ENCODE measurements at places on chromosomes 2 and 18.
A peak's percentile ranks its signal among the peaks of the same experiment; 100 is the strongest.

GRCh38 chr18:32261003-32261402, 71.2 kb downstream of the MEP1B start:
- no peak for DNase-seq

DNA sequence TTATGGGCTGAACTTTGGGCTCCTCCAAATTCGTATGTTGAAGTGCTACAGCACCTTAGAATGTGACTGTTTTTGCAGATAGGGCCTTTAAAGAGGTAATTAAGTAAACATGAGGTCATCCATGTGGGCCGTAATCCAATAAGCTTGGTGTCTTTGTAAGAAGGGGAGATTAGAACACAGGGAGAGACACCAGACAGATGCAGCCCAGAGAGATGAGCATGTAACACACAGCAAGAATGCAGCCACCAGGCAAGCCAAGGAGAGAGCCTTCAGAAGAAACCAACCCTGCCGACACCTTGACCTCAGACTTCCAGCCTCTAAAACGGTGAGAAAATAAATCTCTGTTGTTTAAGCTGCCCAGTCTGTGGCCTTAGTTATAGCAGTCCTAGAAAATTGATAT, 74.3 kb downstream of the HRH4 start:
- no peak for DNase-seq

- DNase-seq: no peak
Measured at GRCh38 chr2:39937621-39938020, 158.6 kb upstream of the THUMPD2 start.

GRCh38 chr2:207409517-207409916, 120.2 kb upstream of the CREB1 start:
- no peak for DNase-seq

DNA sequence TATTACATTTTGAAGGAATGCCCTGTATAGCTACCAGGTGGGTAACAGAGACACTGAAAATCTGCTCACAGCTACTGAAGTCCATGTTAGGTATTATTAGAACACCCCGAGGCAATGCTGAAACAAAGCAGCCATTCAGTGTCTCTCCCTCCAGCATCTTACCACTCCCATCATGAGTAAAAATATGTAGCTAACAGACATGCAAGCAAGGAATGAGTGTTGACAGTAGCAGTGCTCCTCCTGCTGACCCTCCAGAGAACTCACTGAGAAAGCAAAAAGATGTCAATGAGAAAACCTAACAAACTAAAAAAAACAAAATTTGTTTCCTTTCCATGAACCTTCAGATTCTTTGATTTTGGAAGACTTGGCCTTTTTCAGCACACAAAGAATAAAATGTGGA, 393.9 kb downstream of the LRRTM1 start:
- DNase-seq: no peak

DNA sequence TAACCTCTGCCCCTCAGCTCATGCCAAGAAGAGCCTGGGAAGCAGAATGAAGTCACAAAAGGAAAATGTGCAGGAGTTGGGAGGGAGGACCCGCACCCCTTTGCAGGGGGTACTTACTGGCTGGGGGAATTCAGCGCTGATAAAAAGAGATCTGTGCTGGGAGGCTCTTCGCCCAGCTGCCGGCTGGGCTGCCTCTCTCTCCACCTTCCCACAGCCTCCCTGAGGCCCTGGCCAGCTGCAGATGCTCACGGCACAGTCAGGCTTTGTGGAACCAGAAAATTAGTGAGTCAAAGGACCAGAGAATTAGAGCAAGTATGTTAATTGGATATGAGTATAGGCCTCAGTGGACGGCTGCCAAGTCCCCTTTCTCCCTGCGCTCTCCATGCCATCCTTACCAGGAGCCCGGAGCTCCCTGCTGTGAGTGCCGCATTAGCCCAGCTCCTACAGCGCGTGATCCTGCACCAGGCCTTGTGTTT, 181.7 kb upstream of the SH3BP4 start:
- no peak for DNase-seq

- DNase-seq: no peak
Measured at GRCh38 chr2:47785986-47786385, 3.0 kb downstream of the MSH6 start.

GRCh38 chr2:169771612-169772011, 27.1 kb upstream of the SSB start:
- no peak for DNase-seq

DNA sequence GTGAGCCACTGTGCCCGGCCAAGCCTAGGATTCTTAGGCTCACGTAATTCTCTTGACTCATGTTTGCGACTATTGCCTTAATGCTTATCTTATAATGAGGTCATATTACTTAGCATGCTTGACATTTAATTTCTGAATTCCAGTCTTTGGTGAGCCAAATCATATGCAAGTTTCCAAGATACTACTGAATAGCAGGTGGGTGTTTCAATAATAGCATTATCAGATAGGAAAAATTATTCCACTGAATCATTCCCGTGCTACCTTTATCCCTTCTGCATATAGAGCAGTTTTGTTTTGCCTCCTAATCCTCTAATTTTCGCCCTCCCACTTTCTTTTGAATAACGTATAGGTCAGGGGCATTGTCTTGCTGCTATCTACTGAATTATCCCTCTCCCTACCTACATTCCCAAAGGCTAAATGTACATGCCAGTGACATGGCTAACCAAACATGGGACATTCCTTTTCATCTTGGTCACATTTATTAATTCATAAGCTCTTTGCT, 4.9 kb downstream of the DAW1 start:
- no peak for DNase-seq

- DNase-seq: no peak
Measured at GRCh38 chr2:8743261-8743660, 61.4 kb downstream of the ID2 start.

DNA sequence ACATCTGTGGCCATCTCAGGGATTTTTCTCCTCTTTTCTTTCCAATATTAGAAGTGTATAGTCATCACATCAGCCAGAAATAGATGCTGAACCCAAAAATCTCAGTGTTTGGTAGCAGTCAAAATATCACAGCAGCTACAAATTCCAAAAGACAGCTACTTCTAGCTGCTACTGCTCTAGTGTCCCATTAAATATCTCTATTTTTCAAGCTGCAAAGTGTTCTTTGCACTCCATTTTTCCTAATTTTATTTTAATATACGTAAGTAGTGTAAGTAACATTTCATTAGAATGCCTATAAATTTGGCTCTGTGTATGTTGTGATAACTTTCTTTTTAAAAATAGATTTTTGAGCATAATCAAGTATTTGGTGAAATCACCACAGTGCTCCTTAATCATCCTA, 967.3 kb downstream of the BCL11A start:
- DNase-seq: no peak

DNA sequence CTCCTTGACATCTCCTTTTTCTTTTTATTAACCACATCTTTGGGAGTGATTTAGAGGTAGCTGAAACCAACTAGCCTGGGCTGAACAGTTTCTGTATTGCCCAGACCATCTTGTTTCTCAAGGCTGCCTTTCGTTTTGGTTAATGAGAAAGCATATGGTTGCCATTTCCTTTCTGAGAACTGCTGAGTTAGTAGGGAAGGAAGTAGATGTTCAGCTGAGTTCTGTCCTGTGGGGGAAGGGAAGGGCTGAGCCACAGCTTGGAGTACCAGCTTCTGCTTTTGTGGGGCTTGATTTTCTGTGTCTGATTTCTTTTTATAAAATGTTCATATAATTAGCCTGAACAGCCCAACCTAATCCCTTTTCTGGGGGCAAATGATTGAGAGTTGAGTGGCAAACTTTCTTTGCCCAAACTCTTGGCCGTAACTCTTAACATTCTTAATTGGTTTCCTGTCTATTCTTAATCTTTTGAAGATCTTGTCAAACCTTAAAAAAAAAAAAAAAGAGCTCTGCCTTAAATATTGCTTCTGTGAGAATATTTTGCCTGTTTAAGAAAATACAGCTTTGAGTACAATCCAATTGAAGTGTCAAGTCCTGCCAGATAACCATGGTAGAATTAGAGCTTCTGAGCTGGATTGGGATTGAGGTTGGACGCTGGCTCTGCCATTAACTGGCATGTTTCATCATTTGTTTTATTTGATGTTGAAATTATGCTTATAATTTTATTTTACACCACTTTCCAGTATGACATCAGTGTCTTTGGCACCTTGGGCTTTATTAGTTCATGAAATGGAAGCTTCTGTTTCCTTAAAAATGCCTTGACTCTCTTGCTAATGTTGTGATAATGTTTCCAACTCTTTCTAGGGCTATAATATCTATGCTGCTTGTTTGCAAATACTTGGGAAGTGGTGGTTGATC, 1.9 kb upstream of the NABP1 start:
- peak; percentile 24 for DNase-seq

DNA sequence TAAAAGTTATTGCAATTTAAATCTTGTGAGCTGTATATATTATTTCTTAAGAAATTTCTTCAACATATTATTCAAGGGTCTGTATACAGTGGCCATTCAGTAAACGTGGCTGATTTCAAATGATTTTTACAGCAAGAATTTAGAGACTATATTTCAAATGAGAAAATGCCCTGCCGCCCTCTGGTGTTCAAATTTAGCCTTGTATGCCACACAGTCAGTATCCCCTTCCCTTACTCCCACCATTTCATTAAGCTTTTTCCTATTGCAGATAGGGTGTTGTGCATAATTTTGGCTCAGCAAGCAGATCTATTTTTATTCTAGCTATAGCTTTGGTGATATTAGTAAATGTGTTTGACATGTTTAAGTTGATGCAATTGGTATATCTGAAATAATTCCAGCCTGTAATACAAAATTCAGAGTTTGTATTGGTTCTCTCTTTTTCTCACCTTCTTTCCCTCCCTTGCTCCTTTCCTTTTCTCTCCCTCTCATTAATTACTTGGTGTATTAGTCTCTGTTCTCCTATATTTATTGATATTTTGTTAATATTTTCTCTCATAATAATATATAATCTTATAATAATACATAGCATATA, 22.8 kb upstream of the SCN7A start:
- no peak for DNase-seq

DNA sequence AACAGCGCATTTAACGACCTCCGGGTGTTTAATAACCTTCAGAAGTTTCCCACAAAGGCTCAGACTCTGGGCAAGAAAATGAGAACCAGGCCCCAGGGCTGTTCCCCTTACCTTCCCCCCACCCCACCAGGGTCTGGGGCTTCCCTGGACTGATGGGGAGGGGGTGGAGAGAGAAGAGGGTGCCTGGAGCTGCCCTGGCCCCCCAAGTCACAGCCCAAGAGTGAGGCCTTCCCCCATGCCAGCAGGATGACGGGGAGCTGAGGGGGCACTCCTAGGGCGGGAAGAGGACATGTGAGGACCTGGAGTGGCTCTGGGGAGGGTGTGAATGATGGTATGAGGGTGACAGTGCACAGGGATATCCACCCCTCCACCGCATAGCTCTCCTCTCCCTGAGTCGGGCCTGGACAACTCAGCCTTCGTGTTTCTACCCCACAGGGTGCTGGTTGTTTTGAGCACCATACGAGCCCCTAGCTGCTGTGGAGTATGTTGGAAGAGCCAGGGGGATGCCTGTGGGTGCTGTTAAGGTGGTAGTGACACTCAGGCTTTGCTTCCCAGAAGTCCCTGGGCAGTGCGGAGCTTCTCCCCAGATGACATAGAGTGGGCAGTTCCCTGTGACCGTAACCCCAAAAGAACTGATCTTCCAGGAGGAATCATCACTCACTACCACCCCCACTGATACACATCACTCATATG, 3.9 kb downstream of the PKDCC start:
- DNase-seq: no peak

- no peak for DNase-seq
Measured at GRCh38 chr2:172480301-172481218, 53.2 kb downstream of the ITGA6 start.

- no peak for DNase-seq
Measured at GRCh38 chr2:196086517-196087368, 18.1 kb upstream of the DNAH7 start.

- no peak for DNase-seq
Measured at GRCh38 chr18:36769611-36770314, 59.0 kb downstream of the TPGS2 start.

DNA sequence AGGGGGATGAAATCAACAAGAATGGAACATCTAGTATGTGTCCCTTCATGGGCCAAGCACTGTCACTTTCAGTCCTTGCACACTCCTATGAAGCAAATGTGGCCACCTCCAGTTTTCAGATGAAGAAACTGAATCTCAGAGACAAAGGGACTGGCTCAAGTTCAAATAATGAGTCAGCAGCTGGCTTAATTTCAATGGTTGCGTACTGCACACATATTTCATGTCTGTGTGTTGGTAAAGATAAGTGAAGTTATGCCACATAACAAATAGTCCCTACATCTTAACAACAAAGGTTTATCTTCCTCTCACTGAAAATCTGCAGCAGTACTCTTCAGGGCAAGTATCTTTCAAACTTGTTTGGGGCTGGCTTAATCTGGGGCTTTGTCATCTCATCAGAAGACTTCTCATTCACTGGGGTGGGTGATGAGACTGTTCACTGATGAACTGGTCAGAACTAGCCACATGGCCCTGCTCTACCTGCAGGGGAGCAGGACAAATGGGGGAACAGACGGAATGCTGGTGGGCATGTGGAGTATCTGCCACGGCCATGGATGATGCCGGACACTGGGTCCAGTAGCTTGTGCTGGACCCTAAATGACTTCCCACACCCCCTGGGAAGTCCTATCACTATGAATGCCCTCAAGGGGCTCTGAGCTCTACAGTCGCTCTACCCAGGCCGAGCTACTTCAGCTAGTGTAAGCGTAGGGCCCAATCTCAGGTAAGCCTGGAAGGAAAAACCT, 263.2 kb downstream of the CYP26B1 start:
- no peak for DNase-seq

- no peak for DNase-seq
Measured at GRCh38 chr2:11406267-11406957, 59.5 kb downstream of the E2F6 start.

DNA sequence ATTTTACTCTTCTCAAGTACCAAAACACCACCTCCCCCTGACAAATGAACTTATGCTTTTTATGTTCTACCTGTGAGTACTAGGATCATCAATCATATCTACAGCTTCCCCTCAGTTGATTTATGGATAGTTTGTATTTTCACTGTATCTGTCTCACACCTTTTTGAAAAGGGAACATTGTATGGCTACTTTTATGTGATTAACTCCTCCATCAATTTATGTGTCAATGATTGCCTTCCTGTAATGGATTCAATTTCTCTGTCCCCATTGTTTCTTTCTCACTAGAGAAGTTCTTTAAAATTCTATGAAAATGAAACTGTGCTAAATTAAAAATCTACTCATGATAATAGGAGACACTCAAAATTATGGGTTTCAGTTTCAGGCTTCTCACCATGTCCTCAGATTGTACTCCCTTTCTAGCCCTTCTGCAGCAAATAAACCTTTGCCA, 935.0 kb downstream of the TRIB2 start:
- DNase-seq: no peak

GRCh38 chr2:181642086-181642485, 14.8 kb downstream of the CERKL start:
- DNase-seq: no peak
